ENCODE measurements at places on chromosomes 5 and 9.

GRCh38 chr9:75467142-75467541 lies 378.8 kb downstream of the OSTF1 start:
- no peak for DNase-seq

DNA sequence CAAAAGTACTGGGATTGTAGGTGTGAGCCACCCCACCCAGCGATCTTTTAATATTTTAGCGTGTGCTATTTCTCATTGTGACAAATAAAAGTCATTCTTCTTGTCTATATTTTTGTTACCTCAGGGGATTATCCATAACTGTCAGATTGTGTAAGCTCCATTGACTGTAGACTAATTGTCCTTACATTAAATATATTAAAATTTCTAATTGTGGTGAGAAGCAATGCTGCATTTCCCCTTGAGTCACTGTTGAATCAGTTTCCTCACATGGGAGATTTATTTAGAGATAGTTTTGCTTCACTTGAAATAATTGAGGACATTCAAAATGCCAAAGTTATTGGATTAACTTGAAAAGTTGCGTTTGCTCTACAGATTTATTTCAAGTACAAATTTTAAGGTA lies 782.4 kb upstream of the WWC1 start:
- no peak for DNase-seq

DNA sequence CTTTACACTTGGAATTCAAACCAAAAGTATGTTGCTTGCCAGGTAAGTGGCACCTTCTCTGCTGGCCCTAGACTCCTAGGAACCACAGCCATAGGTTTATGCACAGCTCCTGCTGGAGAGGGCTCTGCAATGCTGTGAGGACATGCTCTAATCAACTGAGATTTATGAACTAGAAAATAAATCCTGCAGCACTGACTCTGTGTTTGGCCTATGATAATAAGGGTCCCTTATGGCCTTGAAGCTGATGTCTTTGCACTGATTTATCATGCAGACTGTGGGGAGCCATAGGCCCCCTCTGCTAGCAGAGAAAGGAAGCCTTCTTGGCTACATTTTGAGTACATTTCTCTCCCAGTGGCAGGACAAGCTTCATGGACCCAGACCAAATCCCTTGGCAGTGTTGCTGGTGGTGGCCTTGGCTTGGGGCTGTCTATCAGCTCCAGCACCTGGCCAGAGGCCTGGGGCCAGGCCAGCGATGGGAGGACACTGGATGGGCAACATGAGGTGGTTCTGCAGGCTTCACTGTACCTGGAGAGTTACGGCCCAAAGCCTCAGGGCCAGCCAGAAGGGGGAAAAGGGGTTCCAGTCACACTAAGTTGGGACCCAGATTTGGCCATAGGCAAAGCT lies 178.0 kb downstream of the SEMA6A start:
- DNase-seq: no peak

GRCh38 chr9:129309906-129310305 lies 131.8 kb upstream of the IER5L start:
- no peak for DNase-seq

- DNase-seq: no peak
Observed at GRCh38 chr5:122126177-122126755, 3.1 kb upstream of the ZNF474 start.

- DNase-seq: no peak
Observed at GRCh38 chr9:89362647-89363310, 44.5 kb downstream of the SECISBP2 start.

GRCh38 chr9:78383130-78383529 lies 86.2 kb downstream of the PSAT1 start:
- DNase-seq: no peak

DNA sequence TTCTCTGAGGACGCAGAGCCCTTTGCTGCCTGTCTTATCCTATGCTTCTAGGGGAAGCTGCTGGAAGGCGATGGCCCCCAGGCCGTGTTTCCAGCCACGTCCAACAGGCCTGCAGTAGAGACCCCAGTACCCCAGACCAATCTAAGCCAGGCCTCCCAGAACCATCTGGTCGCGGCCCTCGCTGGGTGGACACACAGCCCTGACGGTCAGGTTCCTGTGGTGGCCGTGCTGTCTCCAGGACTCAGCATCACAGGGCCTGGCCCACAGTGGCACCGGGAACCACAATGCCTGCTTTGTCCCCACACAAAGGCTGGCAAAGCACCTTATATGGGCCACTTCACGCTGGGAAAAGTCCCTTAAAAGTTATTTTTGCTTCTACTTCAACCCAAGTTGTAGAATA lies 44.5 kb downstream of the SEMA4D start:
- DNase-seq: no peak

DNA sequence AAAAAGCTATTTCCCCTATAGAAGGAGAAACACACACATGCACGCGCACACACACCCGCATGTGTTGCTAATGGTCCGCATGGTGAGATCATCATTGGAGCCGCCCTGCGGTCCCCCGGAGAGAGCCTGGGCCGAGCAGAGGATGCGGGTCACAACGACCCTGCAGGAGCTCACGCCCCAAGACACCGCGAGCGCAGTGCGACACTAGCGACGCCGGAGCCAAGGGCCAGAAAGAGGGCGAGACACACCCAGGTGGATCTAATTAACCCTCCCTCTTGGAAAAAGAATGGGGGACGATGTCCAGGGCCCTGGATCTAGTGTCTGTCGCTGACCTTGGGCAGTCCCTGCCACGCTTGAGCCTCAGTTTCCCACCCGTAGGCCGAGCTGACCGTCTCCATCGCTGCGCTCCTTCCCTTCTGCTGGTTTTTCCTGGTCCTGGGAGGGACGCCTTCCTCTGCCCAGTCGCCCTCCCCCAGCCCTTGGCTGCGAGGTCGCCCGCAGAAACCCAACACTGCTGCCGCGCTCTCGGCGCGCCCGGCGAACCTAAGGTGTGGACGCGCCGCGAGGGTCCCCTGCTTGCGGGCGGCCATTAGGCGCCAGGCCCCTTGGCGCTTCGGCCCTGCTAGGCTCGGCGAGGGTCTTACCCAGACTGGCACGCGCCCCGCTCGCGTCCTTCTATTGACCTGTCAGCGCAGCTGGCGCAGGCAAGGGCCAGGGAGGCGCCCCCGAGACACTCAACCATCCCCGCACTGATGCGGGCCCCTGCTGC lies 47.5 kb upstream of the RNF20 start:
- no peak for DNase-seq

GRCh38 chr9:114083666-114084065 lies 5.6 kb upstream of the AMBP start:
- no peak for DNase-seq

DNA sequence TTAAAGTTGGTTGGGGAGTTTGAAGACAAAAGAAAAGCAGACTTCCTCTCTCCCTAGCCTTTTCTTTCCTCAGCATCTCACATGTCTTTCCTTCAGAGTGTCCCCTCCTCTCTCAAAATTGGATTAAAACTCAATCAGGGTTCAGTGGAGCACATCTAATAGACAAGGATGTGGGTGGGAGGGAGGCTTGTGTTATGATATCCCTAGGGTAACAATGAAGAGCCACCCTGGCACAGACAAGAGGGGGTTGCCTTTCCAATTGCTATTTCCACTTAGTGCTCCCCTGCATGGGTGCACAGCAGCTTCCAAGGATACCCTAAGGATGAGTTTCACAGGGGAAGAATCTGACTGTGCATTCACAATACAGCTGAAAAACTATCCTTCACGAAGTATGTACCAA lies 585.2 kb upstream of the C9orf72 start:
- DNase-seq: no peak

- DNase-seq: no peak
Observed at GRCh38 chr5:75043633-75044264, 8.6 kb downstream of the GCNT4 start.

GRCh38 chr9:85421641-85422040 lies 320.1 kb downstream of the AGTPBP1 start:
- DNase-seq: no peak

GRCh38 chr9:12674961-12675360 lies 18.2 kb upstream of the TYRP1 start:
- no peak for DNase-seq
